ENCODE measurements at places on chromosomes 2 and 18.

GRCh38 chr2:43708891-43709290 lies 32.7 kb upstream of the C1GALT1C1L start:
- DNase-seq: no peak

- DNase-seq: no peak
Measured at GRCh38 chr2:102428573-102428972, 5.6 kb downstream of the IL18RAP start.

DNA sequence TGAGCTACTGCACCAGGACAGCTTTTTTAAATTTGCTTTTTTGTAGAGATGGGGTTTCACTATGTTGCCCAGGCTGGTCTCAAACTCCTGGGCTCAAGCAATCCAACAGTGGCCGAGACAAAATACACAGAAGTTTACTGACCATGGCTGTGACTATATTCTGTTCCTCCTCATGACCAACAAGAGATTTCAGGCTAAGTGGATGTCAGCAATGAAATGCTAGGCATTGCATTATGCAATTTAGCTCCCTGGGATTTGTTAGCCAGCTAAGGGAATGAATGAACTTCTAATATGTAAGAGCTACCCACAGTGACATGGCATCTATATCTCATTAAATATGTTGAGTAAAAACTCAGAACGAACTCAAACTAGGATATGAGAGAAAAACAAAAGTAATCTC lies 81.9 kb upstream of the MBOAT2 start:
- DNase-seq: no peak

GRCh38 chr2:240448387-240449274 lies 13.2 kb downstream of the GPC1 start:
- no peak for DNase-seq

DNA sequence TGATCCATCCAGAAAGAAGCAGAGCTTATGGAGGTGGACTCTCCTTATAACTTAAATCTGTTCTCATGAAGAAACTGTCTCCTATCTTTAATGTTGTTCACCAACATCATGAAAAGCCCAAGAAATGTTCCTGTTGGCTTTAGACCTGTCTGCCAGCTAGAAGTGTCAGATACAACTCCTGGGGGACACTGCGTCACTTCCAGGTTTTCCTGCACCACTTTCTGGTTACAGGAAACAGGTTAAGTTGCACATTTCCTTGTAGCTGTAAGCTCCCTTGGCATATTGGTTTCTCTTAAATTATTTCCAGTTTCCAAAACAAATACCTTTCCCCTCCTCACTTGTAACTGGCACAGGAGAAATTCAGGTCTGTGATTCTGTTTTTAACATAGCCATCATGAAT lies 2.9 kb downstream of the CEP68 start:
- no peak for DNase-seq

DNA sequence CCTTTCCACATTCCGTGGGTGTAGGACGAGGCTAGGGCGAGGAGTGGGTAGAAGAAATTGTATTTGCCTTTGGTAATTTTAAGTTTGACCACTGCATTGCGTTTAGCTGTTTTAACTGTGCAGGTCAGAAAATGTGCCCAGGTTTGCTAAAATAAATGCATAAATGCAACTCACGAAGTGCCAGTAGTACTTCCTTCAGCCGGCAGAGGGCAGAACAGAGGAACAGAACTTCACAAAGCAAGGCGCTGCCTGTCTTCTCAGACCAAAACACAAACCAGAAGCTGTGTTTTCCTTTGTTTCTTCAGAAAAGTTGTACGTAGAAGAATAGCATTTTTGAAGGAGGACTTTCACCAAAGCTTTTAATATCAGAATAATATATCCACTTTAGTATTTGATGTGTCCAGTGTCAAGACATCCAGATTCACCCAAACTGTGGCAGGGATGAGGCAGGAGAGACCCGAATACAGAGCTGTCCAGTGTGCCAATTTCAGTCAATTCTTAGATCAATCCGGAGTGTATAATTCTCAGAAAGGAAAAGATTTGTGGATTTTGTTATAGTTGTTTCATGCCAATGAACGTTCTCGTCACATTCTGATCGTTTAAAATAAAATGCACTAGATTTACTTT lies 348.6 kb downstream of the DLGAP1 start:
- no peak for DNase-seq

GRCh38 chr18:5309888-5310470 lies 14.5 kb upstream of the ZBTB14 start:
- no peak for DNase-seq

DNA sequence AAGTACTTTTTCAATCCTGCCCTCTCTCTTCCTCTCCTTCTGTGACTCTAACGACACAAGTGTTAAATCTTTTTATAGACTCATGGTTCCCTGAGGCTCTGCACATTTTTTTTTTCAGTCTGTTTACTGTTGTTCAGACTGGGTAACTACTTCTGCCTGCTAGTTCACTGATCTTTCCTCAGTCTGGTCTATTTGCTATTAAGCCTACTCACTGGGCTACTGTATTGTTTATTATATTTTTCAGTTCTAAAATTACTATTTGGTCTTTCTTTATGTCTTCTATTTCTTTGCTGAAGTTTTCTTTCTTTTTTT lies 21.3 kb downstream of the PPP3R1 start:
- no peak for DNase-seq

- DNase-seq: no peak
Measured at GRCh38 chr2:197354169-197354558, 43.6 kb upstream of the ANKRD44 start.

GRCh38 chr2:72183016-72183415 lies 35.4 kb upstream of the CYP26B1 start:
- DNase-seq: no peak

- DNase-seq: no peak
Measured at GRCh38 chr2:9271091-9271490, 64.5 kb downstream of the ASAP2 start.
